Mesothelial cell of epicardium (in vitro differentiated cells): ENCODE measurements at places on chromosomes 1 and 21. TPM values are rescaled to one million over a fixed set of nuclear protein-coding genes. Genes with fewer than 3 reads are reported as not detected.

- DNase-seq: no peak
Observed at GRCh38 chr1:77273891-77274290, 7.9 kb upstream of the AK5 start.

Gene B4GALT3
- 38.0 to 43.0 TPM (median 40.5 TPM) in 3 replicates for total RNA-seq

Gene RIMS3
- total RNA-seq: 12.5 to 13.0 TPM (median 12.9 TPM) in 3 replicates

Gene AJAP1
- 2.2 to 2.4 TPM (median 2.2 TPM) in 3 replicates for total RNA-seq

DNA sequence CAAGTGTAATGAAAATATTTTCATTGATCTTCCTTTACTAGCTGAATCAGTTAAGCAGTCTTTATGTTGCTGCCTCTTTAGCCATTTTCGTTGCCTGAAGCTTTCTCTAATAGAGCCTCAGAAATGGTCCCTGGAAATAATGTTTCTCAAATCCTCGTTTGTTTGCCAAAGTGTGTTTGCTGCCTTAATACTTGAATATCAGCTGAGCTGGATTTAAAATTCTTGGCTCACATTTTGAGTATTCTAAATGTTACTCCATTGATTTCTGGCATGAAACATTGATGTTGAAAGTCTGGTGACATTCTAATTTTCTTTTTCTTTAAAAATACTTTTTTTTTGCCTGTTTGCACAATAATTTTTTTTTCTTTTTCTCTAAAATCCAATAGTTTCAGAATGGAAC lies 84.6 kb upstream of the SERBP1 start:
- DNase-seq: no peak

Gene SERINC2
- 45.4 to 49.1 TPM (median 47.1 TPM) in 3 replicates for total RNA-seq

Gene PERM1
- total RNA-seq: 1.6 to 2.8 TPM (median 2.7 TPM) in 3 replicates

- DNase-seq: no peak
Observed at GRCh38 chr1:235051521-235051920, 77.1 kb downstream of the TOMM20 start.

GRCh38 chr1:192552760-192553191 lies 22.8 kb upstream of the RGS1 start:
- no peak for DNase-seq

Gene CCT3
- total RNA-seq: 174 to 190 TPM (median 186 TPM) in 3 replicates

- no peak for DNase-seq
Observed at GRCh38 chr1:227774051-227774731, 39.0 kb downstream of the SNAP47 start.

GRCh38 chr1:175155936-175156335 lies 36.6 kb downstream of the KIAA0040 start:
- DNase-seq: no peak

GRCh38 chr1:117760069-117760468 lies 154.2 kb downstream of the TENT5C start:
- DNase-seq: no peak

Gene TMCC2
- 6.1 to 6.8 TPM (median 6.5 TPM) in 3 replicates for total RNA-seq

DNA sequence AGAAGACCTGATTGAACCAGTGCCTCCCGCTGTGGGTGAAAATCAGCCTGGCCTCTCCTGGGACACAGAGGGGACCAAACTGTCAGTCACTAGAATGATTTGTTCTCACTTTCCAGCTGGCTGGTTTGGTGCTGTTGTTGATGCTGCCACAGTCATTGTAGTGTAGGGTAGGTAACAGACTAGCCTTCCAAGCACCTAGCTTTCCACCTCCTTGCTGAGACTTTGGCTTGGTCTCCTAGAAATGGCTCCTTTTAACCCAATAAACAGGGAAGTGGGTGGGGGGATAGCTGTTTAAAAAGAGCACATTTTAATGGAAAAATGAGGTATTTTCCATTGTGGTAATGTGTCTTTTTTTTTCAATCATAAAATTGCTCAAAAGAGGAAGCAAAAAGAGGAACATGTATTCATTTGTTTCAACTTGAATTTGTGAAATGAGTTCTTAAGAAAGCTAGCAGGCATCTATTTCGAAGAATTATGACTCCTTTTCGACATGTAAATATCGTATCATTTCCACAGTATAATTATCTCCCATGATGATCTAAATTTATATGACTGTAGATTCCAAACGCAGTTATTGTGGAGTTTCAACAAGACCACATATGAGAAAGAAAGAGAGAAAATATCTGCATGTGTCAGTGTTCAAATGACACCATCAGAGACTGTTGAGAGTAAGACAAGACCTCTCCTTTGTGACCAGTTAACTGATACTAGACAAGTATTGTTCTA lies 190.1 kb downstream of the HLX start:
- DNase-seq: no peak

Gene TDRD10
- total RNA-seq: 0.18 to 0.69 TPM (median 0.31 TPM) in 3 replicates

- no peak for DNase-seq
Observed at GRCh38 chr1:205417870-205418635, 3.8 kb downstream of the LEMD1 start.

Gene UTS2
- total RNA-seq: not detected in 3 replicates

GRCh38 chr1:232291261-232291660 lies 338.7 kb downstream of the SIPA1L2 start:
- no peak for DNase-seq

Gene OR2L13
- not detected in 3 replicates for total RNA-seq

- no peak for DNase-seq
Observed at GRCh38 chr1:58412071-58412580, 134.4 kb downstream of the OMA1 start.

DNA sequence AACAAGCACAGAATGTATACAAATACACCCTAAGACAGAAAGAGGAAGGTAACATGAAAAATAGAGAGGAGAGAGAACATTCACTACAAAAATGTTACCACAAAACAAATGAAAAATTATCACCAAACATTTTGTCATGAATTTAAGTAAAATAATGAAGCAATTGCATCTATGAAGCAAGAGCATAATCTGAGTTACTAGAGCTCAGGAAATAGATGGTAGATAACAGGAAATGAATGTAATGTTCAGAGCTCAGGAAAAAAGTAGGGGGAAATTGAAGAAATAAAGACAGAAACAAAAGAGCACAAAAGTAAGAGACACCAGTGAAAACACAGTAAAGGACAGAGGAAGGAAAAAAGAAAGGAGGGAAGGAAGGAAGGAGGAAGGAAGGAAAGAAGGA lies 19.4 kb downstream of the SEC16B start:
- DNase-seq: no peak

Gene KCNK2
- 5.8 to 7.4 TPM (median 6.5 TPM) in 3 replicates for total RNA-seq

- no peak for DNase-seq
Observed at GRCh38 chr1:67791261-67791660, 42.0 kb downstream of the GNG12 start.

- no peak for DNase-seq
Observed at GRCh38 chr1:115084902-115085511, 4.3 kb downstream of the TSPAN2 start.

DNA sequence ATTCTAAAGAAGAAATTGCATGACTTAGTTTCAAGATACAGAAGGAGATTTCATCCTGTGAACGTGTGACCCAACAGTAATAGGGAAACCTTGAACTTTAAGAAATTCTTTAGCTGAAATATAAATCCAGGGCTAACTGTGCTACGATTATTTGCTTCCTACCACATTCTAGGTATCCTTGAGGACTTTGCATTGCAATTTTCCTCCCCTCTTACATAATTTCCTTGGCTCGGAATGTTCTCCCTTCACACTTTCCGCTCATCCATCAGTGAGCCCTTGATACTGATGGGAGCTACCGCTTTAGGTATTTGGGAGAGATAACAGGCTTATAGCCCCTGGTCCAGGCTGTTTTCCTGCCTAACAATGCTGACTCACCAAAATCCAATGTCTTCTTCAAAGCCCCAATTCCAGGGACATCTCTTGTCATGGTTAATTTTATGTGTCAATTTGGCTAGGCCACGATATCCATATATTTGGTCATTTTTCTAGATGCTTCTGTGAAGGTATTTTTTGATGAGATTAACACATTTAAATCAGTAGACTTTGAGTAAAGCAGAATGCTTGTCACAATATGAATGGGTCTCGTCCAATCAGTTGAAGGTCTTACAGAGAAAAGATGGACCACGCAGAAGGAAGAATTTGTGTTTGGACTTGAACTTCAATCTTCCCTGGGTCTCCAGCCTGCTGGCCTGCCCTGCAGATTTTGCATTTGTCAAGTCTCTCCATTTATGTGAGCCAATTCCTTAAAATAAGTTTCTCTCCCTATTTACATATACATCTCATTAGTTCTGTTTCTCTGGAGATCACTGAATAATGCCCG lies 121.2 kb downstream of the PTPN14 start:
- DNase-seq: no peak

Gene TP73
- total RNA-seq: 1.0 to 1.4 TPM (median 1.2 TPM) in 3 replicates

GRCh38 chr1:27556781-27557595 lies 47.0 kb downstream of the AHDC1 start:
- peak; percentile 83 for DNase-seq

DNA sequence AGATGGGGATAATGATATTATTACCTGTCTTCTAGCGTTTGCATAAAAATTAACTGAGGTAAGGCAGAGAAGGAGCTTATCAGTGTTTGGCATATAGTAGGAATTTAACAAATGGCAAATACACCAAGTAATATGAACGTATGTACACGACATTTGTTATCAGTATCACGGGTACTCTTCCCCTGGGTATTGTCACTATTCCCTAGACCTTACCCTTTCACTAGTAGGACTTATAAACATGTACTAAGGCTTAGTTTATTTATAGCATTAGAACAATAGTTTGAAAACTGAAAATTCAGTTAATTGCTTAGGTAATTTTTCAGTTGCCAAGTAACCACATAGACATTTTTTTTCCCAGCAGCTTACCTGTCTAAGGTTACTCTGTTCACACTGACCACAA lies 187.0 kb downstream of the KCTD3 start:
- no peak for DNase-seq

DNA sequence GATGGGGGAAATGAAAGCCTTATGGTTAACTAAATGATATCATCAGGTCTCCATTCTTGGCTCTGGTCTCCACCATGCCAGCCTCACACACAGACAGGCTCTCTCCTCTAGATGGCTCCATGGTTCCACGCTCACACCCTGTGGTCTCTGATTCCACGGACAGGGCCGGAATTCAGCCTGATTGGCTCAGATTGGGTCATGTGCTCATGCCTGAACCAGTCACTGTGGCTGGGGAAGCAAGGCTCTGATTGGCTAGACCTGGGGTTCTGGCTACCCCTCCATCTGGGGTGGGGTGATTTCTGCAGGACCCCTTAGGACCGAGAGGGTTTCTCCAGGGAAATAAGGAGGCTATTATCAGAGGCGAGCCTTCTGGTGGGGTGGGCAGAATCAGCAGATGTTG lies 277.0 kb downstream of the PTPRU start:
- DNase-seq: peak; percentile 36

GRCh38 chr1:24866211-24867083 lies 63.6 kb downstream of the RUNX3 start:
- no peak for DNase-seq

DNA sequence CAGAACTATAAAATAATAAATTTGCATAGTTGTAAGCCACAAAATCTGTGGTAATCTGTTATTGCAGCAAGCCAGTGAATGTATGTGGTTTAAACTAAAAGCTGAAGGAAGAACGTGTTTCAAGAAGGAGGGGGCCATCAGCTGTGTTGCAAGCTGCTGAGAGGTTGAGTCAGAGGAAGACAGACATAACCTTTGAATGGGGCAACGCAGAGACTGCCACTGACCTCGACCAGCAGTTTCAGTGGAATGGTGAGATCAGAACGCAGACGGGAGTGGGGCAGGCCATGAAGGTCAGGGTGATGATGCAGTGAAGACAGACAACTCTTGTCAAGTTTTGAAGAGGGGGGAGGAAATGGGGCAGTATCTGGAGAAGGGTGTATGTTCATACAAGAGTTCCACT lies 23.2 kb upstream of the QSOX1 start:
- no peak for DNase-seq

DNA sequence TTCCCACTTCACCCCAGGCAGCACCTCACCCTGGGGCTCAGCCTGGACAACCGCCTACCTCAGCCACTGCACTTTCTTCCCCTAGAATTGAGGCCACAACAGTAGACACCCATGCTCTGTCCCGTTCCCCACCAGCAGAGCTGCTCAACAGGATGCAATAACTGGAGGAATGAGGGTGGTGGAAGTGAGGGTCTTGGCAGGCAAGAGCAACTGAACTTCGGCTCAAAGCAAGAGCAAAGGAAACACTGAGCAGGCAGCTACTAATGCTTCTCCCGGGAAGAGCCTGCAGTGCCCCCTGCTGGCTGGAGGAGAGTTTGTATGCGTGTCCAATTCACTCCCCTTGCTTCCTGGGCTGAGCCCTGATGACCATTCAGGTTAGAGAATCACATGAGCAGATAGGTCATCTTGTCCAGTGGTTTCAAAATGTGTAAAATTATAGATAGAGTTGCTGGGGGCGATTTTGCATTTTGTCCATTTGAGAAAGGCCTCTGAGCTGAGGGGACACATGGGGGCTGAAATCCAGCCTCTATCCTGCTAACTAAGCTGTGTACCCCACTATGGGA lies 13.9 kb downstream of the NT5C1A start:
- DNase-seq: peak; percentile 45

DNA sequence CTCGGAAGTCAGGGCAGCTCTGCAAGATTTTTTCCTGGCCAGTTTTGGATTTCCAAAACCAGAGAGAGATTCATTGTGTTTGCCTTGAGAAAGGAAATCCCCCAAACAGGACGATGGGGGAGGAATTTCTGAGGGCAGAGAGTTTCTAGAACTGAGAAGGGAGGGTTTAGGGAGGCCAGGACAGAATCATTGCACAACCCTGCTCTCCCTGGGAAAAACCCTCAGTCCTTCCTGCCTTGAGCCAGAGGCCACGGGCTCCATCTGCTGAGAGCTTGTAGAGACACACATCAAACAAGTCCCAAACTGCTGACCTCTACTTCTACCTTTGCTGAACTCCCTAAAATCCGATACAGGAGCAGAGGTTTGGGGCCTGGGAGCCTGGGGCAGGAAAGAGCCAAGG lies 99.7 kb downstream of the NMNAT2 start:
- DNase-seq: no peak

DNA sequence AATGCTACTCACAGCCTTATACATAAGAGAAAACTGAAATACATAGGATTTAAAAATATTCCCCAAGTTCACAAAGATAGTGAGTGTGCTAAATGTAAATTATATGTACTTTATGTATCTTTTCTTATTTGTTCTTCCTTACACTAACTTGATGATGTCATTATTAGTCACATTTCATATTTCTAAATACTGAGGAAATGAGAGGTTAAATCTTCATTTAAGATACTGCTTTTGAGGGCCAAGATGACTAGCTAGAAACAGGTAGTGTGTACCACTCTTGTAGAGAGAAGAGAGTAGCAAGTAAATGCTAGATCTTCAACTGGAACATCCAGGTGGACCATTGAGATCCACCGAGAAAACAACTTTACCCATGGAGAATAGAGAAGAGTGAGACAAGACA lies 29.8 kb downstream of the PYHIN1 start:
- no peak for DNase-seq

Gene AKIRIN1
- total RNA-seq: 69.6 to 75.8 TPM (median 70.1 TPM) in 3 replicates

Gene ACOT11
- 8.3 to 10.3 TPM (median 8.9 TPM) in 3 replicates for total RNA-seq

- DNase-seq: peak; percentile 16
Observed at GRCh38 chr1:228271701-228272251, 63.9 kb downstream of the OBSCN start.

Gene ZNF670
- total RNA-seq: 6.9 to 7.8 TPM (median 7.4 TPM) in 3 replicates

- DNase-seq: no peak
Observed at GRCh38 chr1:51236531-51237350, 668 bp downstream of the RNF11 start.
